NCI-H524 (cell line): ENCODE measurements at places on chromosomes 4 and X.

DNA sequence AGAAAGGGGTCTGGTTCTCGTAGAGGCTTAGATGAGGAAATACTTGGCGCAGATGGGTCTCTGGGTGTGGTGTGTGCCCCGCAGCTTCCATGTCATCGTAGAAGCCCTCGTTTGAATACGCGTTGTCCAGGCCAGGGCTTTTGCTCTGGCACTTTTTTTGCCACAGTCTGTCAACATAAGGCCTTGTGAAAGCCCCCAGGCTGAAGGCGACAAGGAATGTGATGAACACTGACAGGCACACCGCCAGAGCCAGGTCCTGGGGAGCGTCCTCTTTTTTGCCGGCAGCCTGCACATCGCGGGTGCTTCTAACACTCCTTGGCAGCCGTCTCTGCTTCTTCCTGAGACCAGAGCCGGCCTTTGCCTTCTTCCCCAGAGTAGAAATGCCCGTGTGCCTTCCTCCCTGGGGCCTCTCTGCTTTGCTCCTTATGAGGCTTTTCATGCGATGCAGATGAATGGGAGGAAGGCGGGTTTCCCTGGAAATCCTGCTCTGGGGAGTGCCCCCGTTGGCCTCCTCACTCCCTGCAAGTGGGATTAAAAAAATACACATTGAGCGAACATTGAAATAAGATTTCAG, 24.4 kb downstream of the LRRC66 start:
- no peak for DNase-seq

- DNase-seq, result no peak
Measured at GRCh38 chr4:76639288-76639687, 204.3 kb downstream of the SHROOM3 start.

DNA sequence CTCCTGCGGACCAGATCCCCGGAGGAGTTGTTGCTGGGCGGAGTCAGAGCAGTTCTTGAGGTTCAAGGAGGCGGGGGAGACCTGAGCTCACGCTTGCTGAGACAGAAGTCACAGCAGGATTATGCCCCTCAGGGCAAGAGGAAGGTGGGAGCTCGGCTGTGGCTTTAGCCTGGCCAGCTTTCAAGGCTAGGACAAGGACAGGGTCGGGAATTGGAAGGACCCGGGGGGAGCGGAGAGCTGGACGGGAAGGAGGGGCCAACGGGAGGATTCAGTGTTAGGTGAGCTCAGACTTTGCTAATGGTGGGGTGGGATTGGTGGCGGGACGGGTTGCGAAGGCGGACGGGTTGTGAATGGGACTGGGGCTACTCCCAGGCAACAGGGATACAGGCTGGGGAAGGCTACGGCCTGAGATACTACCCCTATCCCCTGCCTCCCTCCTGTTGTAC, at the start of gene RIBC1:
RIBC1 (plus strand) TSS at position 13 of the 446 bp plus-strand sequence. CDS start 3,404 bp downstream, outside the sequence.
- no peak for DNase-seq

GRCh38 chr4:186169333-186169944, 21.9 kb upstream of the CYP4V2 start:
- no peak for DNase-seq

GRCh38 chrX:12011075-12011474, 127.2 kb upstream of the FRMPD4 start:
- no peak for DNase-seq

GRCh38 chrX:150365990-150366911, 3.1 kb downstream of the MAMLD1 start:
- DNase-seq, result peak; percentile 93

GRCh38 chrX:105462186-105462585, 241.7 kb upstream of the TEX13A start:
- no peak for DNase-seq

GRCh38 chrX:151004085-151004484, 20.9 kb downstream of the HMGB3 start:
- DNase-seq, result peak; percentile 41

- no peak for DNase-seq
Measured at GRCh38 chr4:100075056-100075455, 115.2 kb downstream of the DDIT4L start.

GRCh38 chr4:112378243-112378620, 81.1 kb downstream of the ALPK1 start:
- no peak for DNase-seq

- peak; percentile 67 for DNase-seq
Measured at GRCh38 chr4:57190601-57191481, 80.7 kb upstream of the IGFBP7 start.

DNA sequence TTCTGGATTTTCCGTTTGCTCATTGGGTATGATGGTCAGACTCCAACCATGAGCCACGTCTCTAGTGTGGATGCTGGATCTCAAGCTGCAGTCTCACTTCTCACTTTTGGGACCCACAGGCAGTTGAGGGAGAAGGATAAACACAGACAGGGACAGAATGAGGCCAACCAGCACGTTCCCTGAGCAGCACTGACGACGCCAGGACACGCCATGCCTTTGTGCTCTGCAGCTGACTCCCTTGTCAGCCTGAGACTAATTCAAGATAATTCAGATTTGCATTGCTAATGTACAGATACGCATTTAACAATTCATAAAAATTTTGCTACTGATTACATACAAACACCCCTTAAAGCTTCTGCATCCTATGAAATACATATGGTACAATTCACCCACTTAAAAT, 106.5 kb downstream of the FAM193A start:
- DNase-seq, result no peak

- no peak for DNase-seq
Measured at GRCh38 chr4:15198070-15198727, 195.9 kb downstream of the CPEB2 start.

DNA sequence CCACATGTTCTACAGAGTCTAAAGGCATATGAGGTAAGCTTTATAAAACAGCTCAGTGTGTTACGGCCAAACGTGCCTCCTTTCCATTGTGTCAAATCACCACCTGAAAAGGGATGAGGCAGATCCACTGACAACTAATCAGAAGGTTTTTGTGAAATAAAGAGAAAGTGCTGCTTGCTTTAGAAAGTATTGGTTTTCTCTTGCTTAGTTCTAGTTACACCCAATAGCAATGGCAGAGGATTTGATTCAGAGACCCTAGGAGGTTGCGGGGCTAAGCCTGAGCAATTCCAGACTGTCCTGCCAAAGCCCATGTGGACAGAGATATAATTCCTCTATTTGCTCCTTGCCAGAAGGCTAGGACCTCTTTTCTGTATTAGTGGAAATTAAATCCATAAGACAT, 125.5 kb downstream of the SPRY1 start:
- DNase-seq, result no peak

DNA sequence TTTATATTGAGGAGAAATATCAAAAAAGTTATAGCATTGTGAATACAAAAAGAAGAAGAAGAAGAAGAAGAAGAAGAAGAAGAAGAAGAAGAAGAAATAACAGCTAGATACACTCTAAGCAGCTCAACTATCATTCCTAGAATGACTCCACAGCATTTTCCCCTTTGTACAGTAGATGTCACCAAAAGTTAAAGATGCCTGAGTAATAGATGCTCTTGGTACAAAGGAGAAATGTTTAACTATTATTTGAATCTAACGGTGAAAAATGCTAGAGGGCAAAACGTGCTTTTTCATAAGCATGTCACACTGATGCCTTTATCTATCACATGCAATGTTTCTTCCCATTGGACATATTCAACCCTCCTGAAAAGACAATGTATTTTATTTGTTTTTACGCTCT, 178.4 kb upstream of the GPRIN3 start:
- no peak for DNase-seq

DNA sequence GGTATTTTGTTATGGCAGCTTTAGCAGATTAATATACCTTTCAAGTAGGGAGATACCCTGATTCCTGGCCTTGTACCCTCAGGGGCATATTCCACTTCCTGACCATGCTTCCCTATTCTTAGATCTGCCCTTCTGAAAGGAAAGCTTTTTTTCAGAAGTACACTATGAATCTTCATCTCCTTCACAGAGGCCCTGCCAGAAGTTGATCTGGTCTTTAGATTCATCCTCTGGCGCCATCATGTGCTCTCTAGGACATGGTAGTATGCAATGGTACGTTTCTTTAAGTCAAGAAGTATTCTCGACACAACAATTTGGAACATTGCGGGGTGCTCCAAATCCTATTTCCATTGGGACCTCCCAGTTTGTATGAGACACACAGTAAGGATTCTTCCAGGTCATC, 39.6 kb upstream of the DIPK2B start:
- DNase-seq, result no peak

DNA sequence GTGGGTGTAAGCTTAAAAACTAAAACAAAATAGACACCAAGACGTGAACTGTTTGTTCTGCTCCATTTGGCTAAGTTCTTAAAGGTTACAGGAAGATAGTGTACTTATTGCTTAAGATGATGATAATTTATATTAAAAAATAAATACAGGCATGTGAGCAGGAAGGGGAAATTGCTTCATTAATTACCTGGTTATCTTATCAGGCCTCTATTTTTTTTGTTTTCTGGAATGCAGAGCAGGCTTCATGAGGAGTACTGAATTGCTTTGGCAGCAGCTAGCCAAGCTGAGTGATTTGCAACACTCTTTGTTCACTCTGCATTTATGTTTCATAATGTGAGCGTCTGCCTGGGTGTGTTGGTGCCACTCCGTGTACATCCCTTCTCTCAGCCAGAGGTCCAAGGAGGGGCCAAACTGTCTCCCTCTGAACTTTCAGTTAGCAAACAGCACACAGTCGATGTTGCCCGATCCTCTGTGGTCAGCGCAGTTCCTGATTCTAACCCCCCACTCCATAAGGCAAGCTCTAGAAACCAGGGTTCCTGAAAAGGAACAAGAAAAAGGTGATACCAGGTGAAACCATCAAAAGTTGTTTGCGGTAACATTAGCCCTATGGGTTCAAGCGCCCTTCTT, 348.2 kb downstream of the SPRY1 start:
- DNase-seq, result no peak

DNA sequence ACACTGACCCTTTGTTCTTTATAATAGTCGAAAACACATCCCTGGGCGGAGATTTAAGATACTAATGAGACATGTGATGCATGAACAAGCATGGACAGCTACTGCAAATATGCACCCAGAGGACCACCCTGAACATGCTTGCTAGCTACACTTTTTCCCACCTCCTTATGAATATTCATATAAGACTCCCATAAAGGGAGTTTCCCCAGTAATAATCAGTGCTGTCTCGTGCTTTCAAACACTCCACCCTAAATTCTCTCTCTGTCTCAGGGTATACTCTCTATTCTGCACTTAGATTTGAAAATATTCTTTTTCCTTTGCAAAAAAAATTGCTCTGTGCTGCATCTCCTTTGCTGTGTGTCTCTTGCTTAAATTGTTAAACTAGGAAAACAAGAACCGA, 64.4 kb upstream of the CT45A1 start:
- no peak for DNase-seq

GRCh38 chrX:82816562-82816961, 691.5 kb upstream of the POU3F4 start:
- no peak for DNase-seq

GRCh38 chr4:165326831-165327210, 648 bp upstream of the MSMO1 start:
- peak; percentile 10 for DNase-seq

GRCh38 chr4:92970996-92971395, 667.2 kb downstream of the GRID2 start:
- DNase-seq, result no peak

DNA sequence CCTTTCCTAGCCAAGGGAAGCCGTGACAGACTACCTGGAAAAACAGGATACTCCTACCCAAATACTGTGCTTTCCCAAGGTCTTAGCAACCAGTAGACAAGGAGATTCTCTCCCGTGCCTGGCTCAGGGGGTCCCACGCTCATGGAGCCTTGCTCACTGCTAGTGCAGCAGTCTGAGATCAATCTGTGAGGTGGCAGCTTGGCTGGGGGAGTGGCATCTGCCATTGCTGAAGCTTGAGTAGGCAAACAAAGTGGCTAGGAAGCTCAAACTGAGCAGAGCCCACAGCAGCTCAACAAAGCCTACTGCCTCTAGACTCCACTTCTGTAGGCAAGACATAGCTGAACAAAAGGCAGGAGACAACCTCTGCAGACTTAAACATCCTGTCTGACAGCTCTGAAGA, 177.1 kb downstream of the PARM1 start:
- no peak for DNase-seq

- DNase-seq, result peak; percentile 11
Measured at GRCh38 chr4:163556177-163556576, 61.7 kb downstream of the TMA16 start.

- peak; percentile 92 for DNase-seq
Measured at GRCh38 chr4:99949999-99950912, at the start of gene H2AZ1. Gene H2AZ1 (minus strand): TSS chr4:99950275. CDS start chr4:99950170, 105 bp downstream.

DNA sequence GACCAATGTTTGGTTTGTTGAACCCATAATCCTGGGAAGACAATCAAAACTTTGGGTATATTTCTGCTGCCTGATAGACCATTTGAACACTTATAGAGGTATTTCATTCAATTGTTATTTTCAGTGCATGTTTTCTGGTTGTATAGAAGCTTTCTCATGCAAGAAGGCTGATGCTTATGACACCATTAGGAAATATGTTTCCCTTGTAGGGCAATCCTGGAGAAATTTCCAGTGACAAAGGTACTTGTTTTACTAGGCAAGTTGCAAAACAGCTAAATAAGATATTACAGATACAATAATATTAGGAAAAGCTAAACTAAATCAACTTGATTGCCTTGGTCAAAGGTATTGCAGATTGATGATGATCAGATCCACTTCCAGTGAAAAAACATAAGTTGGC, 32.8 kb upstream of the FGF2 start:
- no peak for DNase-seq

DNA sequence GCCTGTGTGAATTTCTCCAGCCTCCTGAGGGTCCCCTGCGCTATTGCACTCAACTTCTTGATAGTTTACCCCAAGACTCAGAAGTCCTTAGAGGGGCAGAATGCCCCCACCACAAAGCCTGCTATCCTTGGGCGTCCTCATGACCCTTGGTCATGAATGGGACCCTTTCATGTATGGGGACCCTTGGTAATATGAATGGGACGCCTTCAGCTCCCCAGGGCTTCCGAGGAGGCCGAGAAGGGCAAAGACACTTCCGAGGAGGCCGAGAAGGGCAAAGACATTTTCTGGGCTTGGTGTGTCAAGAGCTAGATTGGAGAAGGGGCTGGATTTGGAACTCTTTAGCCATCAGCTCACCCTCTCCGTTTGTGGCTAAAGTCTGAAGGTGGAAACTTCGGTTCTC, 8.6 kb downstream of the SHOX start:
- DNase-seq, result no peak

DNA sequence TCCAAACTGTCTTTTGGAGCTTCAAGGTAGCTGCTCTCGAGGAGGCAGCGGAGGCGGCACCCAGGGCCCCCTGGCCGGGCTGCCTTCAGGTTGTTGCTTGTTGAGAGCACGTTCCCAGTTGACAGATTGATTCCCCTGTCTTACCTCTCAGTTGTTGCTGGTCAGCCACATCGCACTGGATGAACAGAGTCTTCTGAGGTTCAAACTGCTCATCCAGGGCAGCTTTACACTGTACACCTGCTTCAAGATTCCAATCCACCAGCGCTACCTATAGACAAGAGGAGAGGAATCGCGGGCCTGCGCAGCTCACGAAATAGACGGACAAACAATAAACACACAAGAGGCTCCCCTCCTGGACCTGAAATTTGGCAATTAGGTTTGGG, 497 bp downstream of the HPGD start:
- DNase-seq, result peak; percentile 37

- no peak for DNase-seq
Measured at GRCh38 chr4:54547299-54548097, 110.3 kb upstream of the KIT start.

- no peak for DNase-seq
Measured at GRCh38 chr4:18052158-18052557, 30.6 kb upstream of the LCORL start.
